ENCODE measurements at places on chromosomes 12 and 14.

DNA sequence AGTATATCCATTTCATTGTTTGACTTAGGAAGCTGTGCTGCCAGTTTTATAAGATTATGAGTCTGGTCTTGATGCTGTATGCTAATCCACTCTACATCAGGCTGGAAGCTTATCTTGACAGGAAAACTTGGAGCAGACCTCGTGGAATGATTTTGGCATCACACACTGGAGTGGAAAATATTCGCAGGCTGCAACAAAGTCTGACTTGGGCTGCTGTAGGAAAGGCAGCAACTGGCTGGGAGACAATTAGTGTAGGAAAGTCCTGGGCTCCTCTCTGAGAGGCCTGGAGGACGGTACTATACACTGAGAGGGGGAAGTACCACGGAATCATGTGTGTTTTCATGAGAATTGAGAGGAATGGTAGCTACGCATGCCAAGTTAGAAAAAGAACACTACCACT lies 383.7 kb downstream of the ETNK1 start:
- no peak for DNase-seq

DNA sequence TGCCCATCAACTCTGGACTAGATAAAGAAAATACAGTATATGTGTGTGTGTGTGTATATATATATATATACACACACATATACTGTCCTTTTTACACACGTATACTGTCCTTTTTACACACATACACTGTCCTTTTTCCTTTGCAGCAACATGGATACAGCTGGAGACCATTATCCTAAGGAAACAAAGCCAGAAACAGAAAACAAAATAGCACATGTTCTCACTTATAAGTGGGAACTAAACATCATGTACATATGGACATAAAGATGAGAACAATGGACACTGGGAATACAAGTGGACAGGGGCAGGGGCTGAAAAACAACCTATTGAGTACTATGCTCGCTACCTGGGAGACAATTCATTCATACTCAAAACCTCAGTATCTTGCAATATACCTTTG lies 23.7 kb downstream of the VDR start:
- no peak for DNase-seq

DNA sequence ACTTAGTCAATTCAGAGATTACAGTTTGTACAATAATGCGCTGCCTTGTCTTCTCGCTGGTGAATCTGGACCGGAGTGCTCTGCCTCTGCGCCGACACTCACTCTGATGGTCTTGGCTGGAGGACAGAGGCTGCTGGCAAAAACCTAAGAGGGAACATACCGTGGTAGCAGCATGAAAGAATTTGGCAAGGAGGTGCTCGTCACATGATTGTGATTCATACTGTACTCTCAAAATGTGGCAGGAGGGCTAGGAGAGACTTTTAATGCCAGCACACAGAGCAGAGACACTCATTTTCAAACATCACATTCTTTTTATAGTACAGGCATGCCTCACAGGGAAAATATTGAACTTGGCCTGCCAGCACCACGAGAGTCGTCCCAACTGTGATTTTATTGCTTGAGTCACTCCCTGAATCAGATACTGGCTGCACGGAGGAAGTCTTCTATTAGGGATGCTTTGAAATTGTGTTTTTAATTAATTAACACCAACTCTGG lies 67.8 kb downstream of the HMGA2 start:
- peak; percentile 91 for DNase-seq

DNA sequence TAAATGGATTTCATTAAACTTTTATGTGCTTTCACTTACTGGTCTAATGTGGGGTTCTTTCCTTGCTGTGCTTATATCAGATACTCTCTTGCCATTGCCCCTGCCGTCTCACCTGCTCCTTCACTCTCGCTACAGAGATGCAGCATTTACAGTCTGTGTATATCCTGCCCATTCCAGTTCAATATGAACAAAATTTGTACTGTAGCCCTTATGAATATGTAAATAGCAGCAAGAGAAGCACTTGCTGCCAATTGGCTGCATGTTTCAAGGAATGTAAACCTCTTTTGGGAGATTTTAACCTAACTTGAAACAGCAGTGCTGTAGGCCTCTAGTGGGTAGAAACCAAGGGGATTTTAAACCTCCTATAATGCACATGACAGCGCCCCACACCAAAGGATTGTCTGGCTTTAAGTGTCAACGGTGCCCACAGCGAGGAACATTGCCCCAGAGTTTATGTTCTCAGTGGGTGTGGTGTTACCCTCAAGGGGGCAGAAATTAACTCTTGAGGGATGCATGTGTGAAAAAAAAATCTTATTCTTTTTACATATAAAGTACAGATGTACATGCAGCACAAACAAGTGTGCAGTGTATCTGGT lies 19.1 kb downstream of the PCNX1 start:
- no peak for DNase-seq

GRCh38 chr12:103373088-103373523 lies 122.7 kb downstream of the C12orf42 start:
- no peak for DNase-seq

- no peak for DNase-seq
These were observed 9.3 kb downstream of the EML1 start for GRCh38 chr14:99802301-99803105.

Data from COLO829 (cell line).